Uterine smooth muscle cell (primary cell): ENCODE measurements at places on chromosomes 3 and 15. TPM values are rescaled to one million over a fixed set of nuclear protein-coding genes. Genes with fewer than 3 reads are reported as not detected.

Gene EPHA6
- 0.22 TPM in 1 of 2 replicates, not detected in the other for total RNA-seq

Gene C3orf20
- total RNA-seq, result not detected in 2 replicates

Gene GOLGA8H
- 0.12 and 0.33 TPM in 2 replicates for total RNA-seq

Gene DLL4
- total RNA-seq, result 0.12 and 0.66 TPM in 2 replicates

Gene PP2D1
- total RNA-seq, result not detected in 2 replicates

Gene PPP2R3A
- total RNA-seq, result 14.9 and 20.4 TPM in 2 replicates

Gene LRRC34
- total RNA-seq, result 2.4 and 11.1 TPM in 2 replicates

Gene DCBLD2
- total RNA-seq, result 311 and 463 TPM in 2 replicates

Gene HIGD2B
- total RNA-seq, result not detected in 2 replicates

Gene LRRC57
- total RNA-seq, result 13.2 and 15.7 TPM in 2 replicates

Gene THPO
- 0.25 and 0.66 TPM in 2 replicates for total RNA-seq

Gene COLQ
- 0.66 and 0.75 TPM in 2 replicates for total RNA-seq

Gene TMEM45A
- total RNA-seq, result 18.7 and 39.0 TPM in 2 replicates

Gene KLHL6
- total RNA-seq, result under 0.01 TPM in 2 replicates

Gene INAFM2
- total RNA-seq, result 8.7 and 10.1 TPM in 2 replicates

Gene GASK1A
- total RNA-seq, result 2.2 and 3.9 TPM in 2 replicates

Gene TSC22D2
- 10.3 and 13.2 TPM in 2 replicates for total RNA-seq

Gene ISLR
- 30.2 and 39.7 TPM in 2 replicates for total RNA-seq

Gene IDH2
- total RNA-seq, result 52.7 and 54.5 TPM in 2 replicates
